ENCODE measurements at places on chromosomes 6 and 20.

DNA sequence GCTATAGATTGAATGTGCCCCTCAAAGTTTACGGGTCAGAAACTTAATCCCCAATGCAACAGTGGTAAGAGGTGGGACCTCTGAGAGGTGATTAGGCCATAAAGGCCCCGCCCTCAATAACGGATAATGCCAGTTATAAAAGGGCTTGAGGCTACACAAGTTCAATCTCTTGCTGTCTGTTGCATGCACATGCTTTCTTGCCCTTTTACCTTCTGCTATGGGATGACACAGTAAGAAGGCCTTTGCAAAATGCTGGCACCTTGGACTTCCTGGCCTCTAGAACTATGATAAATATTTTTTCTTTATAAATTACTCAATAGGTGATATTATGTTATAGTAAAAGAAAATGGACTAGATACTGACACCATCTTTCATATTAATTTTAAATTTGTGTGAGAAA lies 806.1 kb downstream of the TENT5A start:
- DNase-seq: no peak

DNA sequence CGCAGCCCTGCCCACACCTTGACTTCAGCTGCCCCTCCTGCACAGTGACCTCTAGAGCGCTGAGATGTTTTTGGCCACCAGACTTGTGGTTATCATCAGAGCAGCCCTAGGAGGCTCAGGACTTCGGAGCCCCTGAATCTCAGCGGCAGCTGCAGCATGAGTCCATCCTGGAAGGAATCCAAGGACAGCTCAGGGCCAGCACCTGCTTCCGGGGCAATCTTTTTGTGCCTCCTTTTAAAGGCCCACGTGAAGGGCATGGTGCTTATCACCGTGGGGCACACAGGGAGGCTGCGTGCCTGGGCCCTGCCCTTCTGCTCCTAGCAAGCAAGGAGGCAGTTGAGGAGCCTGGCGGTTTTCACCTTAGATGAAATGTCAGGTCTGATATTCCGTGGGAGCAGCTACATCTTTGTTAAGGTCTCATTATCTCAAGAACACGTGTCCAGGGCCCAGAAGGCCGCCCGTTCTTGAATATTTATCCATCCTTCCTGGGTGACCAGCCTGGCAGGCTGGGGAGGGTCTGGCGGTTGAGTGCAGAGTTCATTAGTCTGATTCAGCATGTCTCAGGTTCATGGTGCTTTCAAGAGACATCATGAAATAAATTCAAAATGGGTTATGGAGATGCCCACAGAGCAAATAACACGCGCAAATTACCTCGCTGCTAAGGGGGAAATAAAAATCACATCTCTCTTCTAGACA lies 392.4 kb downstream of the TAF4 start:
- DNase-seq: no peak

- no peak for DNase-seq
Measured at GRCh38 chr20:21840991-21841390, 135.5 kb downstream of the PAX1 start.

DNA sequence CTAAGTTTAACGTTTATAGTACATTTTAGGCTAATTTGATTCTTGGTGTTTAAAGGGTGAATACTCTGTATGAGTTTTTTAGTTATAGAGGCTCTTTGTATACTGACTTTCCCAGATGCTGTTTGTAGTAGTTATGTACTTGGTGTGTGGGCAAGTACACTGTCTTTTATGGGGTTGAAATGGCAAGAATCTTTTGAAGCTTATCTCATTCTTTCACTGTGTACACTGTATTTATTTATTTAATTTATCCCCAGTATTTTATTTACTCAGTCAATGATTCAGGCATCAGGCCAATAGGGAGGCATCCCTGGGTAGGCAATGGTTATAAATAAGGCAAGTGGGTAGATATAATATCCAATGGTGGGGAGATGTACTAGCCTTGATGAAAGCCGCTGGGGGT lies 277.0 kb upstream of the PTCHD4 start:
- no peak for DNase-seq

GRCh38 chr6:139751179-139751578 lies 376.7 kb upstream of the CITED2 start:
- DNase-seq: peak; percentile 83

GRCh38 chr6:13431861-13432465 lies 55.4 kb downstream of the GFOD1 start:
- no peak for DNase-seq

DNA sequence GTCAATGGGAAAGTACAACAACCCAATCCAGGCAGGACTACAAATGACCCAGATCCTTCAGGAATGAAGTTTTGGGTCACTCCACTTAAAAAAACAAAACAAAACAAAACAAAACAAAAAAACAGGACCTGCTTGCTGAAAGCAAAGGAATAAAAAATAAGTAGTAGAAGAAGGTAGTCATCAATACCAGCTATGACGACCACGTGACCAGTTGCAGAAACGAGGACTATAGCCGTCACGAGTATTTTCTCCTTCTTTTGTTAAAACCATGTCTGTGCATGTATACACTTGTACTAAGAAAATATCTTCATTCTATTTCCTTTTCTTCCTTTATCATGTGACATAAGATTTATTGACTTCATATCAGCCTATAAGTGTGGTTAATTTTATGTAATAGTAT lies 308.4 kb upstream of the DEFB112 start:
- no peak for DNase-seq

GRCh38 chr6:117829594-117830319 lies 77.3 kb upstream of the SLC35F1 start:
- no peak for DNase-seq

DNA sequence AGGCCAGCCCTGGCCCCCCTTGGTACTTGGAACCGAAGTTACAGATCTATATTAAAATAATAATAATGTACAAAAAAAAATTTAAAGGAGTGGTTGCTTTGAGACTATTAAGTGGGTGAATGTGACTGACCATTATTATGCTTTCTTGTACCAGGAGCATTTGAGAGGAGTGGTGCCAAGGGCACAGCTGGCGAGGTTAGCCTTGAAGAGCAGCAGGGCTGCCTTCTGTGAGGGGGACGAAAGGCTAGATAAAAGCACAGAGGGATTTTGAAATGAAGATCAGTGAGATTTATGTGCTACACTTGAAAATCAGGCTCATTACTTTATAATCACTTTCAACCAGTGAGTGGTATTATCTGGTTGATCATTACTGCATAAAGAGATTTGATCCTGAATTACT lies 48.6 kb downstream of the FIG4 start:
- DNase-seq: no peak

DNA sequence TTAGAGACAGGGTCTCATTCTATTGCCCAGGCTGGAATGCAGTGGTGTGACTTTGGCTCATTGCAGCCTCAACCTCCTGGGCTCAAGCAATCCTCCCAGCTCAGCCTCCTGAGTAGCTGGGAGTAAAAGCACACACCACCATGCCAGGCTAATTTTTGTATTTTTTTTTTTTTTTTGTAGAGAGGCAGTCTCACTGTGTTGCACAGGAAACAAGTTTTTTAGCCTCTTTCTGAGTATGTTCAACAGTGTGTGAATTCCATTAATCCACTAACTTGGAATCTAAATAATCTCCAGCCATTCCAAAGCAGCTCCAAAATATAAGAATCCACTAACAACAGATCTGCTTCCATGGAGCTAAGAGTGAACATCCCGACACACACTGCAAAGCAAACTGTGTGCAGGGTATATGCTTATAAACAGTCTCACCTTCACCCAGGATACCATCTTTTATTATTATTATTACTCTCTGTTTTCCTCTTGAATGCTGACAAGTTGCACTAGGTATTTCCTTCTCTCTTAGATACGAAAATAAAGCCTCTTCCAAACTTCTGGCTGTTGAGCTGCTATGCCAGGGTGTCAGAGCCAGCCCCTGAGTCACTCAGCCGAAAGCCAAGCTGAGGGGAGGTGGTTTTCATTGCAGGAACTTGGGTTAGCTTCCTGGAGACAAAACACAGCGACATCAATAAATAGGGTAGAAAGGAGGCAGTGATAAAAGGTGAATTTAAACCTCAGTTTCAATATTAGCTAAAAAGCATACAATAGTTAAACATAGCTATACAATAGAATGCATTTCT lies 264.9 kb downstream of the HIVEP2 start:
- no peak for DNase-seq

GRCh38 chr20:12640251-12640650 lies 368.5 kb upstream of the SPTLC3 start:
- DNase-seq: no peak

DNA sequence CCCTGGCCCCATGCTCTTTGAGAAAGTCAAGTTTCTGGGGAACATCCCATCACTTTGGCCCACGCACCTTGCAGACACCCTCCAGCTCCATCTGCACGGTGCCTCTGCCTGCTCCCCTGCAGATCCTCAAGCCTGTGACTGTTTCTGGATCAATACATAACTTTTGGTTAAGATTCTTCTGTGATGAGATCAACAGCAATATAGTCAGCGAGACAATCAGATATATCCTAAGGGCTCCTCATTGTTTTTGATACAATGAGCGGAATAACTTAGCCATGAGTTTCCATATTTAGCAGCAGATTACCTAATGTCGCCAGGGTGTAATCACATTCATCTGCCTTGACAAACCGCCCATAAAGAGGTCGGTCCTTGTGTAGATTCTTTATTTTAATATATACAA lies 109.3 kb upstream of the MTHFD1L start:
- DNase-seq: no peak

DNA sequence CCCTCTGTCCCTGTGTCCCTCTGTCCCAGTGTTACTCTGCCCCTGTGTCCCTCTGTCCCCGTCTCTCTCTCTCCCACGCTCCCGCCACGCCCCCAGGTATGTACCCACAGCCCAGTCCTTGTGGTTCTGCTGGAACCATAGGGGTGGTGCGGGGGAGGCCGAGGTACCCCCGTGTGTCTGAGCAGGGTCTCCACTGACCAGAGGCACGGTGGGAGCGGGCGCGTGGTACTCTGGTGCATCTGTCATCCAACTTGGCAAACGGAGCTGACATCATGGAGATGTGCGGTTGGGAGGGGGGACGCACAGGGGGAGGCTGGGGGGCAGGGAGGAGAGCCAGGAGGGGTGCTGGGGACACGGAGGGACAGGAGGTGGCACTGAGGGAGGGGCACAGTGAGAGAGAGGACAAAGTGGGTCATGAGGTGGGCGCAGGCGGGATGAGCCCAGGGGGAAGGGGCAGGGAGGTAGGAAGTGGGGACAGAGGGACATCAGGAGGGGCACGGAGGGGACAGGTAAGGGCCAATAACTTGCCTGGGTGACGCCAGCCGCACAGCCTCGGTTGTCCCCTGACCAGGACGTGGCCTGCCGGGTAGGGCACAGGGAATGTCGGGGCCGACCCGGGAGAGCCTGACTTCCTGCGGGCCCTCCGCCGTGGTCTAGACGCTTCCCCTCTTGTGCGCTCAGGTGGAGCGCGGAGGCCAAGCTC lies 163.6 kb upstream of the PDE10A start:
- no peak for DNase-seq

GRCh38 chr20:8798505-8798904 lies 270.4 kb upstream of the PLCB4 start:
- peak; percentile 67 for DNase-seq

- DNase-seq: no peak
Measured at GRCh38 chr6:30880698-30881252, 3.5 kb upstream of the DDR1 start.

- DNase-seq: no peak
Measured at GRCh38 chr20:53187392-53188068, 215.4 kb downstream of the TSHZ2 start.

DNA sequence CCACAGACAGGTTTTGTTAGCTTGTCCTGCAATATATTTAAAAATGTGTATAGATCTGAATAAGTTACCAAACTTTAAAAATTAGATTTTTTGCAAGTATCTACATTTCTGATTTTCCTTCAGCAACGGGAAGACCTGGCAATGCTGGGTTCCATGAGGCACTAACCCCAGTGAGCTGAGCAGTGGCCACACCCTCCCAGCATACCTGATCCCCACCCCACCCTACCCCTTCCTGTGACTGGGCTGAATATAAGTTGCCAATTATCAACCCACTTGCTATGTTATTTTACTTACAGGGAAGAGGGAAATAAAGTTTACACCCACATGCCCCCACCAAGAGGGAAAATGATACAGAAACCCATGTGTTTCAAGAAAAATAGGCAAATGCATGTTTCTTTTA lies 70.3 kb upstream of the RALGAPA2 start:
- DNase-seq: no peak

GRCh38 chr6:116447496-116448011 lies 13.6 kb upstream of the CALHM6 start:
- peak; percentile 100 for DNase-seq

- no peak for DNase-seq
Measured at GRCh38 chr20:23820493-23820892, 6.0 kb downstream of the CST2 start.

DNA sequence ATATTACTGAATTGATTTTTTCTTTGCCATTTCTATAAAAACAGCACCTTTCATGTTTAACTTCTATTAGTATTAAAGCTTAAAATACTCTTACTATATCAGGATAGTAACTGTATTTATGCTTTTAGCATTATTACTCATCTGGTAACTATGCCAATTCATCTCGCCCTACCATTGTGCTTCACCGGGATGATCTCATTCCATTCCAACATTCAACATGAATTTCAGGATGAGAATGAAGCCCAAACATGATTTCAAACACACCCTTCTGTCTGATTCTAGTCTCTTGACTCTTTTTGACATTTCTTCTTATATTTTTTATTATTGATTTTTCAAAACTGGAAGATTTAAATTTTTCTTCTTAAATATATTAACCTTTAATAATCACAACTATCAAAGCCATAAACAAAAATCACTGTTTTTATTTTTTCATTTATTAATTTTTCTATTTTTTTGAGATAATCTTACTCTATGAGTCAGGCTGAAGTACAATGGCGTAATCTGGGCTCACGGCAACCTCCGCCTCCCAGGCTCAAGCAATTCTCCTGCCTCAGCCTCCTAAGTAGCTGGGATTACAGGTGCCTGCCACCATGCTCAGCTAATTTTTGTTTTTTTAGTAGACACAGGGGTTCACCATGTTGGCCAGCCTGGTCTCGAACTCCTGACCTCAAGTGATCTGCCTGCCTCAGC lies 46.7 kb downstream of the GJA1 start:
- peak; percentile 24 for DNase-seq

- DNase-seq: no peak
Measured at GRCh38 chr6:105526225-105526872, 123.5 kb upstream of the PREP start.

GRCh38 chr6:149961728-149962425 lies 1.9 kb upstream of the ULBP1 start:
- DNase-seq: no peak

DNA sequence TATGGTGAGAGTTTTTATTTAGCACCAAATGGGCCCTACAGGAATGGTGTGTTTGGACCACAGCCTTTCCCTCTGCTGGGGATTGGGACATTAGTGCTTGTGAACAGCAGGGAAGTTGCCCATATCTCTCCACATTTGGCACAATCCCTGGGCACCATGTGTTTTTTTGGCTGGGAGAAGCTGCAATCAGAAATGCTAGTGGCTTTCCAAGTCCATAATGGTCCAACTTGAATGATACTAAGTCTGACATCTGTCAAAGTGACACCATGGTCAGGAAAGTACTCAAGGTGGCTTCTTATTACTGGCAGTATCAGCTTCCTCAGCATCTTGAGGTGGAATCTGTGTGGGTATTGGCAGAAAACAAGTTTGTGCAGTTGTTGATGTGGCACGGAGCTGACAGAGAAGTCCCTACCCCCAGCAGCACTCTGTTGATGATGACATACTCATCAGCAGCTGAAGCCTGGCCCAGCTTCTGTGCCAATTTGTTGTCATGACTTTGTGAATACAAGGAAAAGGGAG lies 53.0 kb downstream of the SASH1 start:
- no peak for DNase-seq

All from AG09309 (cell line).